ENCODE measurements at places on chromosomes 13 and 19.

GRCh38 chr19:53101518-53101917 is 1.7 kb downstream of the ZNF160 start:
- DNase-seq: no peak

DNA sequence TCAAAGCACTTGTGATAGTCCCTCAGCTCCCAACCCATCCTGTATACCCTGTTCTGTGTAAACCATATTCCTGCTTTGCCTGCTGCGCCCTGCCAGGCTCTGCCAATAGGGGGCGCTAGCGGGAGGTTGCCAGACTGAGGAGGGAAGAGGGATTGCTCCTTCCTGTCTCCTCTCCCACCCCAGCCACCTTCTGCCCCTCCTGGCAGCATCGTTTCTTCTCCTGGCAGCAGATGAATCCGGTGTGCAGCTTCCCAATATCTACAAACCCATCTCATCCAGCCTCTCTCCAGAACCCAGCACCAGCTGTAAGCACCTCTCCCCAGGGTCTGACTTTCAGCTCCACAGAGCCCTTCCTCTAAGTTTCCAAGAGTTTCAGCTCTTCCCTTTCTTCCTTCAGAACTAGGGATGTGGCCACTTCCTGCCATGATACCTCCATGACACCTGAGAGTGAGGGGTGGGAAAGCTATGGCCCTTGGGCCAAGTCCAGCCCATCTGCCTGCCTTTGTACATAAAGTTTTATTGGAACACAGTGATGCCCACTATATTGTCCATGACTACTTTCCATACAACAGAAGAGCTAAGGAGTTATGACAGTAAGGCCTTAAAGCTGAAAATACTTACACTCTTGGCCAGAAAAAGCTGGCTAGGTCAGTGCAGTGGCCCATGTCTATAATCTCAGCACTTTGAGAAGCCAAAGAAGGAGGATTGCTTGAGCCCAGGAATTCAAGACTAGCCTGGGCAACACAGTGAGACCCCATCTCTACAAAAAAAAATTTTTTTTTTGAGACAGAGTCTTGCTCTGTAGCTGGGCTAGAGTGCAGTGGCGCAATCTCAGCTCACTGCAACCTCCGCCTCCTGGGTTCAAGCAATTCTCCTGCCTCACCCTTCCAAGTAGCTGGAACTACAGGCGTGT is 34.5 kb upstream of the ATP1A3 start:
- no peak for DNase-seq

DNA sequence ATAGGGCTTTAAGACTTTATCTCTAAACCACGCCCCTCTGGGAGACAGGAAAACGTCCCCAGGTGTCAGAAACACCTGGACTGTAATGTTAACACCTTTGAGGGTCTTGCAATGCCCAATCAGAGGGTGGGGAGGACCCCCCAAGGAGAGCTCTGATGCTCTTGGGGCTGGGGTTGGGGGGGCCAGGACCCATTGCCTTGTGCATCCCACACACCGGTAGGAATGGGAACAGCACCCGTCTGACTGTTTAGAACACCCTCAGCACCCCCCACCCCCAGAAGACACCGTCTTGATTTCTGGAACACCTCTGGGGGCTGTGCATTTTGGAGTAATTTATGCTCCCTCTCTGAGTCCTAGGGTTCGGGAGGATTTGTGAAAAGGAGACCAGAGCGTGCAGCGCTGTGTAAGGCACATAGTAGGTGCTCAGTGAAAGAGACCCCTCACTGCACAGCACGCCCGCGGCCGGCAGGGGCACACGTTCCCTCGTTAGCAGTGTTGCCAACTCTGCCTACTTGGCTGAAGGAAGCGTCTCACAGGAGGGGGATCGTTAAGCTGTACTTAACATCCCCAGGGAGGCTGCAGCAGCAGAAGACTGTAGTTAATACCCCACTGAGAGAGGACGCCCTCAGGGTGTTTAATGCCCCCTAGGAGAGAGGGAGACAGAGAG is 2.8 kb upstream of the ERFL start:
- no peak for DNase-seq

GRCh38 chr19:55857149-55857548 is 20.8 kb downstream of the NLRP4 start:
- no peak for DNase-seq

DNA sequence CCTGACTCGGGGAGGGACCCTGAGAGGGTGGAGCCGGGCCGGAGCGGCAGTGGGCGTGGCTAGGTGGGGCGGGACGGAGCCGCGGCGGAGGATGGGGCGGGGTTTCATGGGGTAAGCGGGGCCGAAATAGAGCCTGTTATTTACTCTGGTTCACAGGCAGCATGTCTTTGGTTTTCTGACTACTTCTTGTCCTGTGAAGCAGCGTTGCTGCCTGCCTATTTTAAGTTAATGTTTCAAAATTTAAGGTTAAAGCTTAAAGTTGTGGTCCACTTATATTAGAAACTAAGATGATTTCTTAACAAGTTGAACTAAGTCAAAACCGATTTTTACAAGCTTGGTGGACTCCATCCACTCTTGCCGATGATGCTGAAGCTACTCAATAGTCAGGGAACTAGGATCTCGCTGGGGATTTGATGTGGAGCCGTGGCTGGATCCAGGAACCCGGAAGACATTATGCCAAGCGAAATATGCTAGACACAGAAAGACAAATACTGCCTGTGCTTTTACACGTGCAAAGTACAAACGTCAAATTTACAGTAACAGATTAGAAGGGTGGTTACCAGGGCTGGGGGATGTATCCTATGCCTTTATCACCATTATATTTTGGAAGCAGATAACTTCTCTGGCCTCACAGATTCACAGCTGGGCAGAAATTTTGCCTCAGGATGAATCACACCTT is 433 bp upstream of the ZNF616 start:
- DNase-seq: no peak

DNA sequence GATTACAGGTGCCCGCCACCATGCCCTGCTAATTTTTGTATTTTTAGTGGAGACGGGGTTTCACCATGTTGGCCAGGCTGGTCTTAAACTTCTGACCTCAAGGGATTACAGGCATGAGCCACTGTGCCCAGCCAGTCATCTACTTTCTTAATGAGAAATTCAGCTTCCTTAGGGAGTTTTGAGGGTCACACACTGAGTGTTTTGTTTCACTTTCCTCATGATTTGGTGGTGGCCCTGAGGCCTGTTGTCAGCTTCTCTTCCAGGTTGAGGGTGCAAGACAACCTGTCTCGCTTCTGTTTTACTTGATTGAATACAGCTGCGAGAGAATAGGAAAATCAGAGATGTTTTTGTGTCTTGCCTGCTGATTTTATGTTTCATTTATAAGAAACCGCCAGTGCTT is 9.9 kb downstream of the FRY start:
- no peak for DNase-seq

DNA sequence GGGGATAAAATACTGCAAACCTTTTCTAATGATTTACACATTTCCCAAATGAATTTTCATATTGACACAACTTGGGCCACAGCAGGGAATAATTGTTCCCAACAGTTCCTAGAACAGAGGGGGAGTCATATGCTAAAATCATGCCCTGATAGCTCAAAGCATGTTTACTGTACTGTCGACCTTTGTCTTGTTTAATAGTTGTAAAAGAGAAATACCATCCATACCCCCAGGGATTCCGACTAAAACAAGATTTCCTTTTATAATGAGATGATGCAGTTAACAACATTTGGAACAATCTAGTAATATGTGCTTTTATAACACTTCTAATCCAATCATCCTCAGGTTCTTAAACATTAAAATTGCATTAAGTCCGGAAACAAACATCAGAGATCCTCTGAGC is 759.7 kb downstream of the OLFM4 start:
- no peak for DNase-seq

DNA sequence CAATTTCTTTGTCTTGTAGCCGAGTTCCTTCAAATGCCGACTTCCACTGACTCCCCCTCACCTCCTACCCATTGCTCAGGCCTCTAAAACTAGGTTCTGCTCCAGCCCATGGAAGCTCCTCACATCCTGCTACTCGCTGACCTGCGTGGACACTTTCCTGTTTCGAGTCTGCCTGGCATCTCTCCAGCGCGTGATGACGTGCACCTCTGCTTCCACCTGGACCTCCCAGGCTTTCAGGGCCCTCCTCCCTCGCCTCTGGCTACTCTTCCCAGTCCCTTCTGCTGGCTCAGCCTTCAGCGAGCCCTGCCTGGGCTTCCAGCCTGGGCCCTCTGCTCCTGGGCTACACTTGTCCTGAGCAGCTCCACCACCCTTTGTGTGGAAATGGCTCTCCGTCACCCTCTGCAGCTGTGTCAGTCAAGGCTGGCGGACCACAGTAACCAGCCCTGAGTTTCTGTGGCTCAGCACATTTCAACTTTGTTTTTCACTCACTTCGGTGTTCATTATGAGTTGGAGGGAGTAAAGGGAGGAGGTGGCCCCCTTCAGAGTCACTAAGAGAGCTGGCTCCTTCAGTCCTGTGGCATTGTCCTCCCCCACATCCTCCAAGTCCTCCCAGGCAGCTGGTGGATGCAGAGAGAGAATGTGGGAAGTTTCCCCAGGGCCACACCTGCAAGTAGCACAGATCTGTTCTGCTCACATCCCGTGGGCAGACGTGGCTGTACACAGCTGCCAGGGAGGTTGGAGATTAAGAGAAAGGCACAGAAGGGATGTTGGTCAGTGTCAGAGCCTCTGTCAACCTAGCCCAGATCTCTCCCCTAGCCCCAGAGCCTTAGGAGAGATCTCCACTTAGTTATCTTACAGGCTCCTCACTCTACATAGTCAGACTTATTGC is 49.4 kb downstream of the SERP2 start:
- DNase-seq: no peak

DNA sequence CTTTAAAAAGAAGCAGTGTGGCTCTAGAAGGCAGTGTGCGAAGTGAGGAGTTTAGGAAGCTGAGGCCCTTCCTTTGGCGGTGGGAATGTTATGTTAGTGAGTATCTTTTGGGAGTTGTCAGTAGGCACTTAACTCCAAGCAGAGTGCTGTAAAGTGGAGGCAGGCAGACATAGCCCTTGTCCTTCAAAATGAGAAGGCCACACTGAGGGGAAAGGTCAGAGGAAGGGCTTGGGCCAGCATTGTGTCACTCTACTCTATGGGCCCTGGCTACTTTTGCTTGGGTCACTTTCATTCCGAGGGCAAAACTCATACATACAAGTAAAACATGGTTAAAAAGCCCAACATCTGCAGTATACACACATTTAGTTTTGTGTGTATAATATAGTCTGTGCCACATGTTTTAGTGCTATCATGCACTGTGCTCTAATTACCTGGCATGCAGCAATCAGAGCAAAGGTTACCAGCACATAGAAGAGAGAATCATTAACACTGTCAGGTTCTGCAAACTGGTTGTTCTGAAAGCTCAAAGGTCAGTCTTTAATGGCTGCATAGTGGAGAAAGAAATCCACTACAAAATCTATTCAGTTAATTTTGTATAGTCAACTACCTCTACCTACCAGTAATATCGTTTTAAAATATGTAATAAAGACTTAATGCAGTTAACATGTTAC is 64.4 kb downstream of the WASF3 start:
- DNase-seq: no peak

DNA sequence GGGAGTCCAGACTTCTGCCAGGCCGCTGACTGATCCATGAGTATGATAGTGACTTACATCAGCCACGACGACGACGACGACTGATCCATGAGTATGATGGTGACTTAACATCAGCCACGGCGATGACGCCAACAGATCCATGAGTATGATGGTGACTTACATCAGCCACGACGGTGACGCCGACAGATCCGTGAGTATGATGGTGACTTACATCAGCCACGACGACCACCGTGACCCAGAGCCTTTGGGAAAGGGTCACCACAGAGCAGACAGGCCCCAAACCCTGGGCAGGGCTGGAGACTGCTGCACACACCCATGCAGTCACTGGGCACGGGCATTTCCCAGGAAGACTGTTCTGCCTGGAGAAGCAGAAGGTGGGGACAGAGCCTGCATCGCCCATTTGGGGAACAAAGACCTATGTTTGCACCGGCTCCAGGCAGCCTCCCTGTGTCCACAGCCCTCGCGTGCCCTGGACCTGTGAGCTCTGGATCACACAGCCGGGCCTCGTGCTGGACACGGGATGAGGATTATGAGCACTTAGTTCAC is 130.9 kb upstream of the SPACA7 start:
- no peak for DNase-seq

DNA sequence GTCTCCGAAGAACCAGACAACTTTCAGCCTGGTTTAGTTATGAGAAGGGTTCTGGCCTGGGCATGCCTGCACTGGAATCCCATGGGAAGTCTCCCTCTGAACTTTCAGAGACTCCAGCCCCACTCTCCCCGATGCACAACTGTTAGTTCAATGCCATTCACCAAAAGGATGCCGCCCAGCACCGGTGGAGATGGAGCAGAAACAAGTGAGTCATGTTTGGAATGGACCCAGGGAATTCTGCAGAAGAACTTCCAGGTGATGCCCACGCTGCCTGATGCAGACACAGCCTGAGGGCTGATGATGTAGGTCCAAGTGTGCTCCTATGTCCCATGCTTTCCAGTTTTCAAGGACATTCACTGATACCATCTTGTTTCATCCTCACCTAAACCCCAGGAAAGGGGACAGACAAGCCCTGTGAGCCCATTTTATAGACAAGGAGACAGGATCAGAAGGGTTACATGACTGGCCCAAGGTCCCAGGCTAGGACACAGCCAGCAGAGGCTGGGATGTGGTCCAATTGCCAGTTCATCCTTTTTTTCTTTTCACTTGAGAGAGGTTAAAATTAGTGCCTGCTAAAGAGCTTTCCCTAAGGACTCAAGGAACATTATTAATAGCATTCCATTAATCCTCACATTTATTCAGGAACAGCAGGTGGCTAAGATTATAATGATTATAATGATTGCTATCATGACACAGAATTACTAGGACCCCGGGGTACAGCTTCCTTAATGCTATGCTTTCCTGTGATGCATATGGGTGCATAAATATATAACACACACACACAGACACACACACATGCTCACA is 39.5 kb downstream of the SIAH3 start:
- no peak for DNase-seq

- DNase-seq: peak; percentile 28
Observed at GRCh38 chr19:46748325-46749109, 2.3 kb upstream of the STRN4 start.

- DNase-seq: no peak
Observed at GRCh38 chr19:51783372-51783771, 11.6 kb upstream of the FPR3 start.

GRCh38 chr13:106498158-106498557 is 37.3 kb downstream of the EFNB2 start:
- no peak for DNase-seq

DNA sequence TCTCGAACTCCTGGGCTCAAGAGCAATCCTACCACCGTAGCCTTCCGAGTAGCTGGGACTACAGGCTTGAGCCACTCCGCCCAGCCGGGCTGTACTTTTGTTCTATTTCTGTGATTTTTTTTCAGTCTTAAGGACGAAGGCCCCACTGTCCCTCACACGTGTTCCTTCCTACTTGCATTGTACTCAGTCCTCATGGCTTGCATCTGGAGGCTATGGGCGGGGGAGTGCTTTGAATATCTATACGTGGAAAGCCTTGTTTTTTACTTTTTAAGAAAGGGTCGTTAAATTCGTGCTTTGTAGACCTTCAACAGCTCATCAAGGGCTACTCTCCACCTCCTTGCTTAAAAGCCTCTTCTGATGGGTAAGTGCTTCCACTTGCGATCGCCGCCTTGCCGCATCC is 36.8 kb downstream of the NLRP12 start:
- DNase-seq: no peak

Data from fibroblast of gingiva (primary cell).